ENCODE measurements at places on chromosomes 6 and 20.
A peak's percentile ranks its signal among the peaks of the same experiment; 100 is the strongest.

DNA sequence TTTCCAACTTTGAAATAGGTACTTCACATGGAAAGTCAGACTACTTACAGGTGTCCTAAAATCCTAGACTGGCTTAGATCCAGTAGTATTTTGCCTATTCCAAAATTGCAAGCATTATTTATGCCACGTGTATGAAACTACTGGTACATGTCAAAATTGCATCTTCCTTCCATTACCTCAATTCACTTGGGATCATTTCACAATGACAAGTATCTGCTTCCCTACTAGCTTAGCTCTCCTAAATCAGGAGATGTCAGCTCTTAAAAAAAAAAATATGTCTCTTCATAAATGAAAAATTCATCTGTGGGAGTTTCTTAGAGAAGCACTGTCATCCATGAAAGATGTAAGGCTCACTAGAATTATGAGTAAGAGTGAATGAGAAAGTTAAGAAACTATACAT, 466.6 kb upstream of the MANEA start:
- no peak for DNase-seq

- peak; percentile 72 for DNase-seq
Measured at GRCh38 chr20:45987108-45987780, 15.2 kb upstream of the ZNF335 start.

GRCh38 chr6:79525272-79526100, 11.7 kb downstream of the LCA5 start:
- no peak for DNase-seq

GRCh38 chr6:134502614-134503549, 185.0 kb upstream of the SGK1 start:
- DNase-seq: no peak

DNA sequence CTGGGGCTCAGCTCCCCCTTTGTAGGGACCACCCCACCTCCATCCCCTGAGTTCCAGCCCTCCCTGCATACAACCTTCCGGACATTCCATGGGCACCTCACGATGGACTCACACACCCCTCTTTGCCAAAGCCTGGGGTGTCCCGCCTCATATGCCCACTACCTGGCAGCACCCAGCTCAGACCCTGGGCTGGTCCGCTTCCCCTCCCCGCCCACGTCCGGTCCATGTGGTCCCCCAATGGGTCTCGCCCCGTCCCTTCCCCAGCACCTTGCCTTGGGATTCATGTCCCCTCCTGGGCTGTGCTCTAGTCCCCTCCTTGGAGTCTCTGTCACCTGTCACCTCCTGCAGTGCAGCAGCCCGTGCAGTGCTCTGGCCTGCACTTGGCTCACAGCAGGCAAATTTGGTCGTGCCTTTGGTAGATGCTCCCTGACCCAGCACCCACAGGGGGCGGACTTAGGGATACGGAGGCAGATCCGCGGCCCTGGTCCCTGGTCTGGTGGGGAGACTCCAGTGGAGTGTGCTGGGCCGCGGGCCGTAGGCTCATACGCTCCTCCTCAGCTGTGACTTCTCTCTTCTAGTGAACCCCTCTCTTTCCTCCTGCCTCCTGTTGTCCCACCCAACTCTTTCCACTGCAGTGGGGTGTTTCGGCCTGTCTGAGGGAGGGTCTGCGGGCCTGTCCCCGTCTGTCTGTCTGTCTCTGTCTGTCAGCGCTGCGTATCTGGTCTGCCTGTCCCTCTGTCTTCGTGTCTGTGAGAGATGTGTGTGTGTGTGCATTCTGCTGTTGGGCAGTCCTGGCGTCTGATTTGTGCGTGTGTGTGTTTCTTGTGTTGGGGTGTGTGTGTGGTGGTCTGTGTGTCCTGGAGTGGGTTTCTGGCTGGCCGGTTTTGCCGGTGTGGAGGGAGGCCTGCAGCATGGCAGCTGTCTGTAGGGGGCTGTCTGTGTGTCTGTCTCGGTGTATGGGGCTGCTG, 69.5 kb downstream of the SRC start:
- no peak for DNase-seq

DNA sequence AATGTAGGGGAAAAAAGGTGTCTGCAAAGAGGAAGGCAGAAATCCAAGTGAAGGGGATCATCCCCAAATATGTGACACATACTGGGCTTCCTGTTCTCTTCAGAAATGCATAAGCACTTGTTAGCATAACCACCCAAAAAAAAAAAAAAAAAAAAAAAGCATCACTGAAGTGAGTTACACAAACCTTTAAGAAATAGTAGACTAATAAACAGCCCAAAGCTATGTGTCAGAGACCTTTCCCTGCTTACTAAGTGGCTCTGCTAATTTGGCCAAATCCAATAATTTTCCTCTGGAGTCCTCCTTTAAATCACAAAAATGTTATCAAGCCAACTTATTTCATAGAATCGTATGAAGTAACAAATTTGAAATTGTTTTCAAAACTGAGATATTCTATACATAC, 7.5 kb upstream of the DST start:
- DNase-seq: no peak

- no peak for DNase-seq
Measured at GRCh38 chr6:118080547-118080946, 173.5 kb downstream of the SLC35F1 start.

GRCh38 chr6:87590990-87591389, 1.1 kb downstream of the ORC3 start:
- no peak for DNase-seq

DNA sequence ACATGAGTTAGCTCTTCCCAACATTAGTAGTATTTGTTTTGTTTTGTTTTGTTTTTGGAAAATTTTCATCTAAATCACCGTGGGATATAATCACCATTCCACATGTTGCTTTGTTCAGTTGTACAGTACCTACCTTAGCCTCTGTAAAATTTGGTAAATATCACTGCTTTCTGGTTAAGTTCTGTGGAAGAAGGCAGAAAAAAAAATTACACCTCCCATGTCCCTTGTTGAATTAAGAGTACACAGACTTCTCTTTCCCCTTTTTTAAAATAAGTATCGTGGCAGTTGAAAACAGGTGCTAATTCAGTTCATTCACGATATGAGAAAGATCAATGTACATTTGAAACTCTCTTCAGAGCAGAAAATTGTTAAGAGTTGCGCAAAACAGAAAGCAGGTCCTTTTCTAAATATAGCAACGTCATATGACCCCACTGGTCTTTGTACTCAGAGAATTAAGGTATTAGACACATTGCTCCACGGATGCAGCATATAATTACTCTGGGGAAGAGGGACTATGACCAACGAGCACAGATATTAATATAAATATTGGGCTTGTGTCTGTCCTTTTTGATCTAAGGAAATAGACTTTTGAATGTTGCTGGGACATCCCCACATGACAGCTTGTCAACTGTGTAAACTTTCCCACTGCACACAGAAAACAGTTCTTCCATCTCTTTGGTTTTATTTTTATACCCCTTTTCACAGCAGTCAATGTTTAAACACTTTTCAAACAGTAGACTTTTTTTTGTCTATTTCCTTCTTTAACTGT, 58.6 kb upstream of the ZNF217 start:
- no peak for DNase-seq

DNA sequence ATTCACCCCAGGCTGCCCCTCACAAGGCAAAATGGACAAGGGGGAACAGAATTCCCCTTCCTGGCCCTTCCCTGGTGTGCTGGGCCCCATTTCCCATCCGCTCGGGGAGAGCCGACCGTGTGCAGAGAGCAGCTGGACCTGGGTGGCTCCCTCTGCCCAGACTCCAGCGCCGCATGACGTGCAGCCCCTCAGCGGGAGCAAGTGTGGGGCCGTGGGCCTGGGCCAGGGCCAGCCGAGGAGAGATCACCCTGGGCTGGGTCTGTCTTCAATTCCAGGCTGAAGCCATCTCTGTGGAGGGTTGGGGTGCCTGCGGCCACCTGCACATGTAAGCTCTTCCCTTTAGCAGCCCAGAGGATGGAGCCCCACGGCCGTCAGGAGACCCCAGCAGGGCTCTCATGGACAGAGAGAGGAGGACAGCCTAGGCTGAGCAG, 241.8 kb downstream of the TTLL2 start:
- DNase-seq: no peak

DNA sequence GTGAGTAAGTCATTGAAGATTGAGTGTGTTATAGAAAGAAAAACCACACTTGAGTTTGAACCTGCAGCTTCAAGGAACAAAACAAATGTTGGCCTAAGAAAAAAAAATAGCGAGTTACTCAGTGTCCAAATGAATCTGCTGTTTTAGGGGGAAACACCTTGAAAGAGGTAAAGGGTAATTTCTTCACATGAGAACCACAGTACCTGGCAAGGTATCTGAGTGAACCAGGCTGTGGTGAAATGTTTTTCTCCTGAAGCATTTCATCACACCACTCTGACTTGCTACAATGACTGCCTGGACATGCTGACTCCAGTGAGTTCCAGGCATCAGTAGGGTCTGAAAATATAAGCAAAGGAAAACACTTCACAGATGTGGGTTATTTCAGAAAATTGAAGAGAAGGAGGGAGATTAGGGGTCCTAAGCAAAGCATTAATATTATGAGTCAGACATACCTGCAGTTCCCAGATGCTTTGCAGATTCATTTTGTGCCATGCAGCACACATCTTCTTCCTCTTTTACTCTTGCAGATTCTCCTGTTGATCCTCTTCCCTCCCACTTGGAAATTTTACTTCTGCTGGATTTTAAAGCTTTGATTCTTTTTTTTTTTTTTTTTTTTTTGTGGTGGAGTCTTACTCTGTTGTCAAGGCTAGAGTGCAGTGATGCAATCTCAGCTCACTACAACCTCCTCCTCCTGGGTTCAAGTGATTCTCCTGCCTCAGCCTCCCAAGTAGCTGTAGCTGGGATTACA, 206.2 kb upstream of the SGK1 start:
- no peak for DNase-seq

GRCh38 chr20:2178318-2179232, 76.9 kb downstream of the STK35 start:
- no peak for DNase-seq
